ENCODE measurements at places on chromosomes 7 and 10.

DNA sequence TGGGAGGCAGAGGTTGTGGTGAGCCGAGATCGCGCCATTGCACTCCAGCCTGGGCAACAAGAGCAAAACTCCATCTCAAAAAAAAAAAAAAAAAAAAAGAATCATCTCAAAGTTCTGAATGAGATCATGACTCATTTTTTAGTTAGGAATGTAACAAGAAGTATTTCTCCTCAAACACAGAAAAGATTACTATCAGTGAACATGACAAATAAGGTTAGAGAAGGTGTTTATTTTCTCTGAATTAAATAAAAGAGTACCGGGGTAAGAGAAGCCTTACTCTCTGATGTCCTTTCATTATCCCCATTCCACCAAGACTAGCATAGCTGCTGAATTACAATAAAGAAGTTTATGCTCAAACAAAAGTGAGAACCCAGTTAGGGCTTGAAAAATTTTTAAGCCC is 50.1 kb downstream of the IPMK start:
- no peak for DNase-seq

DNA sequence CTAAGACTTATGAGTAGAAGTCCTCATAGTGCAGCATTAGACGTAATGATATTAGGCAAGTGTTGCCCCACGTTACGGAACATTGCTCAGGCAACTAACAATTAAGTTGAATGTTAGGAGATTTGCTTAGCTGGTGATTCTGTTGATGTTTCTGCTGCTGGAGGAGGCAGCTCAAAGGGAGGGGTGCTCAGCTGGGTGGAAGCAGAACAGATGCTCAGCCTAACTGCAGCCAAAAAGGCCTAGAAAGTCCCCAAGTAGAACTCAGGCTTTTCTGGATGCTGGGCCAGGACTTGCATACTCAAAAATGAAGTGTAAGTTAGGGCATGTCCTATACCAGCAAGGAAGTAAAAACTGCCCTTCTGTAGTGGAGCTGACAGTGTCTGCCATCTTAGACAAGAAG is 201.4 kb downstream of the ADRA2A start:
- no peak for DNase-seq

DNA sequence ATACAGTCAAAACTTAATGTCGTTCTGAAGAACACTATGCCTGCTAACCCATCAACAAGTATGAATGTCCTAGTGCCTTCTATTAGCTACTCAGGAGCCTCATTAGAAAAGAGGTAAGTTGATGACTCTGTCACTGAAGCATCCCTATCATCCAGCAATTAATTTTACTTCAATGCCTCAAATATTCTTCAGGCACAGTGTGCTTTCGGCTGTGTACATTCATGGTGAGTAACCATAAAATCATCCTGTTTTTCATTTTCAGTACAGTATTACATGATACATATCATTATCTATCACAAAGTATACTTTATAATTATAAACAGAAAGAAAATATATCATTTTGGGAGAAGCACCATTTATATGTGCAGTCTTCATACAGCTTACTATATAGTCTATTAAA is 495.5 kb upstream of the ZWINT start:
- DNase-seq = no peak

- no peak for DNase-seq
Measured at GRCh38 chr10:82249141-82249540, 374.1 kb downstream of the NRG3 start.

GRCh38 chr7:727806-728460 is 852 bp upstream of the PRKAR1B start:
- no peak for DNase-seq

Measured in fibroblast of skin of left quadriceps (primary cell).